Left colon (tissue), 2 donors: ENCODE measurements at places on chromosomes 6 and 20.

- no peak for DNase-seq
These were observed 2.0 kb downstream of the LY86 start for GRCh38 chr6:6590530-6590929.

DNA sequence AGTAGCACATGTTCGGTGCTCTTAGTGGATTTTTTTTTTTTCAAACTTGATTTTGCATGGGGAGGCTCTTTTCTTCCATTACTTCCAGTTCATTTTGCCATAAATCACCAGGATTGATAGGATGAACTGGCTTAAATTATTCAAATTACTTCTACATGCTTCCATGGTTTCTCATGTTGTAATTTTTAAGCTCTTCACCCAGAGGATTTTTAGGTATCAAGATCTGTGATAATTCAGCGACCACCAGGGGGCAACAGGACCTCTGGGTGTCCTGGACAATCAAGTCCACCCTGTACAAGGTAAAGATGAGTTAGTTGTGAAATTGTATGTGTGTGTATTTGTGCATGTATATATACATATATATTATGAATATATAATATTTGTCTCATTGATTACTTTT lies 4.2 kb upstream of the EPHA7 start:
- DNase-seq = peak; percentile 53

DNA sequence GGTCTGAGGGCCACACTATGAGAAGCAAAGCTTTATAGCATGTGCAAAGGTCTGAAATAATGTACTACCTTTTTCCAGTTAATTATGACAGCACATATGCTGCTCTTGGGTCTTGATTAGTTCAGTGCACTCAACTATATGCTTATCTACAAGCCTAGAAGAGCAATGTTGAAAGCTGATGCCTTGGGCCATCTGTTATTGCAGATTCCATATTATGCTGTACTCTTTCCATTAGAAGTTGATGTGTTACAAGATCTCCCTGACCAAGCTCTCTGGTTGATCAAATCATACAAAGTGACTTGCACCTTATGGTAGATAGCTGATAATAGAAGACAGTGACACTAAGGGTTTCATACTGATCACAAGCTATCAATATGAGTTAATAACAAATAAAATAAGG lies 327.3 kb downstream of the FRK start:
- no peak for DNase-seq

DNA sequence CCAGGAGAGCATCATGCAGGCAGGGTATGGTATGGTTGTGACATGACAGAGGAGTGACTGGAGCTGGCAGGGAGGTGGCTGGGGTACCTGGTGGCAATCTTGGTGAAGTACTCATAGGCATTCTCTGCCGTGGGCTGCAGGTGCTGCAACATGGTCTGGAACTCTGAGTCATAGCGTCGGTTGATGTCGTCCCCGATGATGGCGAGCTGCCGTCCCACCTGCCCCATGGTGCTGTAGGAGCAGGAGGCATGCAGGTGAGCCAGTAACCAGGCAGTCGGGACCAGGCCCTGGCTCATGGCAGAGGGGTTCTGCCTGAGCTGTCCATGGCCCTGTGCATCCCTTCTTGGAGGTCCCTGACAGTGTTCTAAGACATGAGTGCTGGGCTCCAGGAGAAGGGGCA lies 4.9 kb downstream of the BAK1 start:
- DNase-seq = no peak

DNA sequence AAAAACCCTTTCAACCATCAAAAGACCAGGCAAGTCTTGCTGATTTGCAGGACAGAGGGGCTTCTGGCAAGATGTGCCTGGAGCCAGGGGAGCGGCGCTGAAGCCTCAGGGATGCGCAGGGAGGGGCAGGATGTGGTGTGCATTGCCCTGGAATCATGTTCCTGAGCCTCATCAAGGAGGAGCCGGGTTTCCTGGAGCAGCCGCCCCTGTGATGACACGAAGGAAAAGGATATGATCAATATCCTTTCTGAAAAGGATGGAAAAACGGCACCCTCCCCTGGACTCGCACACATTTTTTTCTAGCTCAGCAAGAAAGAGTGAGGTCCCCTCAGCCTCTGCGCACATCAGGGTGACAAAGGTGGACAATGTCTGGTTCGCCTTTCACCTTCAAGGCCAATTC lies 173.1 kb upstream of the SSTR4 start:
- DNase-seq = no peak

DNA sequence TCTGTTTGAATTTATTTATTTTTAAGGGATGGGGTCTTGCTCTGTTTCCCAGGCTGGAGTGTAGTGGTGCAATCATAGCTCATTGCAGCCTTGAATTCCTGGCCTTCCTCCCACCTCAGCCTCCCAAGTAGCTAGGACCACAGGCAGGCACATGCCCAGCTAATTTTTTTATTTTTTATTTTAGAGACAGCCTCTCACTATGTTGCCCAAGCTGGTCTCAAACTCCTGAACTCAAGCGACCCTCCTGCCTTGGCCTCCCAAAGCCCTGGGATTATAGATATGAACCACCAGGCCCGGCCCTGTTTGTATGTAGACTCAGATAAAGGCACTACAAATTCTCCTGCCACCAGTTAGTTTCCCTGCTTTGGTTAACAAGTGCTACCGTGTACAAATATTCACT lies 142.9 kb upstream of the SOX4 start:
- no peak for DNase-seq

DNA sequence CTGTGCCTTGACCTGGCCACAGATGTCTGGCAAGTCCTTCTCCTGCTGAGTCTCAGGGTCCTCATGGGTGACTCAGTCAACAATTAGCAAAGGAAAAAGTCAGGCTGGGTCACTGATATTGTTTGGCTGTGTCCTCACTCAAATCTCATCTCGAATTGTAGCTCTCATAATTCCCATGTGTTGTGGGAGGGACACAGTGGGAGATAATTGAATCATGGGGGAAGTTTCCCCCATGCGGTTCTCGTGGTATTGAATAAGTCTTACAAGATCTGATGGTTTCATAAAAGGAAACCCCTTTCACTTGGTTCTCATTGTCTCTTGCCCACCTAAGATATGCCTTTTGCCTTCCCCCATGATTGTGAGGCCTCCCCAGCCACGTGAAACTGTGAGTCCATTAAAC lies 45.7 kb downstream of the PREX1 start:
- no peak for DNase-seq
